ENCODE measurements at places on chromosomes 3 and 15. TPM values are rescaled to one million over a fixed set of nuclear protein-coding genes. Genes with fewer than 3 reads are reported as not detected.

DLL4 gene
- total RNA-seq: 0.21 TPM

CYP1A2 gene
- not detected for total RNA-seq

BLOC1S6 gene
- 35.0 TPM for total RNA-seq

GUCA1C gene
- total RNA-seq: not detected

PYGO1 gene
- 4.8 TPM for total RNA-seq

ADGRG7 gene
- total RNA-seq: not detected

NANOGP8 gene
- total RNA-seq: 0.64 TPM

TMEM207 gene
- total RNA-seq: not detected

C3orf49 gene
- not detected for total RNA-seq

GOLGA6C gene
- total RNA-seq: not detected

OCA2 gene
- total RNA-seq: 0.19 TPM

CHST13 gene
- 0.83 TPM for total RNA-seq

GPR156 gene
- 0.37 TPM for total RNA-seq

TMEM39A gene
- total RNA-seq: 48.4 TPM

ZBBX gene
- total RNA-seq: 0.27 TPM
